Stimulated activated CD8-positive, alpha-beta memory T cell treated with anti-CD3 and anti-CD28 coated beads, Interleukin-4, amount 100 ng/mL, for 1 hour (primary cell): ENCODE measurements at places on chromosomes 11 and 22.

- no peak for DNase-seq
Measured at GRCh38 chr11:64659417-64660144, 63.4 kb downstream of the NRXN2 start.

GRCh38 chr11:1256257-1257045 is 33.6 kb downstream of the MUC5B start:
- DNase-seq, result no peak

GRCh38 chr11:33509632-33510031 is 191.0 kb downstream of the C11orf91 start:
- no peak for DNase-seq

DNA sequence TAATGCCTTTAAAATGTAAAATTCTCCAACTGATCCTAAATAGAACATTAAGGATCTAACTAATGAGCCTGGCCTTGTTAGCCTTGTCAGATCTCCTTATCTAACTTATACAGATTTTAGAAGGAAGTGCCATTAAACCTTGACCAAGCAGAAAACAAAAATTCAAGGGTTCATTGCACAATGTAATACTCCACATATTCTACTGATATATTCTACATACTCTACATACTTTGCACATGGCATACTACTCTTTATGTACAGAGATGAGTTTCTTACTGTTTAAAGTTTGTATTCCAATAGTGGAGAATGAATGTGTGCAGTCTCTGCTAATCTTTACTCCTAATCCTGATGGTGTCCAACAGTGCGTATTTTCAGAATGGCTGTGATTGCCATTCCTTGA is 297.2 kb downstream of the LUZP2 start:
- DNase-seq, result no peak

DNA sequence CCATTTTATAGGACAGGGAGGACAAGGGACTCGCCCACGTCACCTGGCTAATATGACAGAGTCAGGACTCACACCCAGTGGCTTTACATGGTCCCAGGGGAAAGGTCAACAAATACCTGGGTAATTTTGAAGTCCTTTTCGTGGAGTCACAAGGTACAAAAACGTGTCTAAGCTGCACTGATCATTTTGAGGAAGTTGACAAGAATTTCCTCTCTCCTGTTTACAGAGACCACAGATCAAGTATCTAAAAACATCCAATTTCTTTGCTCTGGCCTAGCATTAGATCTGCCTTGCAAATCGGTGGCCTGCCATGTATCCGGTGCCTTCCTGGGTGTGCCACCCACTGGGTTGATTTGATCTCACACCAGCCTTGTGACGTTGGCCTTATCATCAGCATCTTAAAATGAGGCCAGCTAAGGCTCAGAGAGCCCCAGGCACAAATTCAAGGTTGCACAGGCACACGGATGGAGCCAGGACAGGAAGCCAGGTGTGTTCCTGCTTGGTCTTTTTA is 17.6 kb downstream of the GDPD5 start:
- no peak for DNase-seq

GRCh38 chr11:28976801-28977145 is 868.6 kb downstream of the METTL15 start:
- no peak for DNase-seq

- no peak for DNase-seq
Measured at GRCh38 chr11:8794126-8794525, 111.5 kb downstream of the RPL27A start.

- no peak for DNase-seq
Measured at GRCh38 chr22:47203554-47203991, 441.1 kb downstream of the TBC1D22A start.

DNA sequence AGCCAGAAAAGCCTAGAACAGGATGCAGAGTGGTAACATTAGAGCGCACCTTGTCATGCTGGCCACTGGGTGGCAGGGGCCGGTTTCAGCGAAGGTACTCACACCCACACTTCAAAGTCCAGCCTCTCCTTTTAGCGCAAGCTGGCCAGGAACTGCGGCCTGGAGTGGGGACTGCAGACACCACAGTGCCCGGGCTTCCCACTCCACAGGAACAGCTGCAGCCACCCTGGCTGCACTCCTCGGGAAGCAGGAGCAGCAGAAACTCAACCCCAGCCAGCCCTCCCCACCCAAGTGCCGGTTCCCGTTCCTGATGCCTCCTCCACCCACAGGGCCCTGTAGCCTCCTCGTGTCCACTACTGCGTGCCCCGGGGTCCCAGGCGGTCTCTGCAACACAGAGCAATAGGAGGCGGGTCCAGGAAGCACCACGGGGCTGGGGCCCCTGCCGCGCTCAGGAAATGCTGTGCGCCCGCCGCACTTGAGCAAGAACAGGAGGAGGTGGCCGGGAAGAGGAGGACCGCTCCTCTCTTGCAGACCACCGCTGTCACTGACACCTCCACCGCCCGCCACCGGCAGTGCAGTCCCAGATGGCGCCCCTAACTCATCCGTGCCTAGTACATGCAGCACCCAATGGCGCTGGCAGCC is 2.2 kb downstream of the RFPL2 start:
- no peak for DNase-seq

DNA sequence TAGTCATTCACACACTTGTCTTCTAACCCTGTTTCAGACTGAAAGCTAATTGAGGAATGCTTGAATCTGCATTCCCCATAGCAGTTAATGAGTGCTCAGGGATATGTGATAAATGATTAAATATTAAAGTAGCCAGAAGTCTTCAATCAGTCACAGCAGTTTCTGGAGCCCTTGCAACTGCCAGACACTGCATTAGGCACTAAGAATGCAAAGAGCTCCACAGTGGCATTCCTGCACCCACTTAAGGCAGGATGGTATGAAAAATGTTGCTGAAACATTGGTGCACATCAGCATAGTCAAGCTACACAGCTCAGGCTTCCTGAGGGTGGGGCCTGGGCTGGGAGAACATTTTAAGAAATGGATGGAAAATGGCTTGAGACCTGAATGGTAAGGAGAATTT is 6.5 kb downstream of the DTX4 start:
- DNase-seq, result no peak

DNA sequence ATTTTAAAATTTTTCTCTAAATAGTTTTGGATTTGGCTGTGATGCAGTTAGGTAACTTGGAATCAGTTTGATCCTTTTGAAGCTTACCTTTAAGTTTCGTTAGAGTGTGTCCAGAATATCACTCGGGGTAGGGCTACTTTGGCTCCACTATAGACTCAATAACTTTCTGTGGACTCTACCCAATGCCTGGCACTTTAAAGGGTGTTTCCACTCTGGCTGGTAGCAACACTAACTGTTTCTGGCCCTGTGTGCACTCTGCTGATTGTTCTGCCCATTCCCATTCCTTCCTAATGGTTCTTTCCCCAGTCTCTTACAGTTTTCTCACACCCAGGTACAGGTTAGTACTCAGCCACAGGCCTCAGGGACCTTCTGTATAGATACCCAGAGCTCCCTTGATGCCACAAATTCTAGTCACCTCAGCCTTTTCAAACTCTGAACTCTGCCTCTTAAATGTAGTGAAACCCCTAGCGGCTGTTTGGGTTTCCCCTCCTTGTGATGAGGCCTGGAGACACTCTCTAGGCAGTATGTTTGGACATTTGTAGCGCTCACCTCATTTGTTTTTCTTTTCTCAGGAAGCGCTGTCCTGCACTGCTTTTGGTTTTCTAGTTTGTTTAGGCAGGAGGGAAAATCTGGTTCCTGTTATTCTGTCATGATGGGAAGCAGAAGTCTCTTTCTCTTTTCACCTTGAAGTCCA is 16.8 kb downstream of the CUL5 start:
- no peak for DNase-seq

GRCh38 chr11:90656171-90656570 is 433.3 kb upstream of the CHORDC1 start:
- DNase-seq, result no peak

DNA sequence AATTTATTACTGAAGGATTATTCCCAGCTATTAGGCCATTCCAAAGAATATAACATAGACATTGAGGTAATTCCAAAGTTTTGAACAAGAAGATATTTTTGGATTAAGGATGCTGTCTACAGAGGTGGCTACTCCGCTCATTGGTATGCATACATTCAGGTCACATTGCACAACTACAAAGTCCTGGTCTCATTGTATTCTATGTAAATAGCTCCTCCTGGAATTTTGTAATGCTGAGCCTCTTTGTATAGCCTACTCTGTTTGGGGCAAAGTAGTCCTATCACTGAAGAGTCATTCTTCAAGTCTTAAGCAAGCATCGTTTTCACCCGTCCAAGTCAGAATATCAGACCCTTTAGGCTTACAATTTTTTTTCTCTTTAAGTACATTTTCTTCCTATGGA is 142.4 kb downstream of the KIF18A start:
- no peak for DNase-seq
